Activated CD4-positive, alpha-beta memory T cell treated with anti-CD3 and anti-CD28 coated beads, Interleukin-2, amount 10 ng/mL, durations not matched to agents 7 days and 5 days (primary cell): ENCODE measurements at places on chromosomes 16 and 17. TPM values are rescaled to one million over a fixed set of nuclear protein-coding genes. Genes with fewer than 3 reads are reported as not detected.

DNA sequence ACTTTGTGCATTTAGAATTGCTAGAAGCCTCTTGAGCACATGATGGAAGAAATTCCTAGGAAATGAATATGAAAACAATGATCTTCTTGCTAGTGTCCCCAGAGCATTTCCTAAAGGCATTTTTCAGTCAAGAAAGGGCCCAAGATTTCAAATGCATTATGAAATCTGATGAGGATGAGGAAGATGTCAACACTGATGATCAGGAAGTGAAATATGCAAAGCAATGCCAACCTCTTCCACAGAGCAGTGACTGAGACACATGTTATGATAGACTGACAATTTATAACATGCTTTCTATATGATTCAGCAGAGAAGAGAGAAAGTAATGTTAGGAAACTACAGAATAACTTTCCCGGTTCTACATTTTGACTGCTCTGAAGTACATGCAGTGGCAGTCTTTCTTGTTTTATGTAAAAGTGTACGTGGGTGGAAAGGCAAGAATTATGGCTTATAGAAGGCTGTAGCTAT, 859.1 kb upstream of the GOT2 start:
- H3K4me1 ChIP-seq = no peaks in the 10 kb centered on the region
- DNase-seq = no peak
- H3K36me3 ChIP-seq = no peaks in the 10 kb centered on the region
- no peaks in the 10 kb centered on the region for H3K27me3 ChIP-seq
- no peak overlapping the region for H3K4me3 ChIP-seq

KRT34 gene
- total RNA-seq = not detected

SPECC1 gene
- 10.3 TPM for total RNA-seq

- DNase-seq = no peak
- H3K36me3 ChIP-seq = no peaks in the 10 kb centered on the region
- H3K27ac ChIP-seq = no peak overlapping the region
- H3K27me3 ChIP-seq = peaks cover 1% of the 10 kb centered on the region
These were observed 139.5 kb downstream of the BCAS3 start for GRCh38 chr17:60817192-60817591.
